ENCODE measurements at places on chromosomes 16 and 17.

DNA sequence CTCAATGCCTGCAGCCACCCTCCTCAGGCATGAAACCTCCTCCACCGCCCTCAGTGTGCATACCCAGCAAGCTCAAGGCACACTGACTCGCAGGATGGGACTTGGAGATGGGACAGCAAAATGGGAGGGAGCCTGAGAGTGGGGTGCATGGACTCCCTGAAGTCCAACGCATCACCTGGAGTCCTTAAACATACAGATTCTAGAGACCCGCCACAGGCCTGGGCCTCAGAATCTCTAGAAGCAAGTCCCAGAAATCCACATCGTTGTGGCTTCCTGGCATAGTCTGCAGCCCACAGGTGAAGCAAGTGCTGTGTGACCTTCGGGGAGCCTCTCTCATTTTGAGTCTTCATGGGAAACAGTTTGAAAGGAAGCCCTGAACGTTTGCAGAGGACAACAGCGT lies 3.6 kb upstream of the TBX21 start:
- DNase-seq, result no peak

DNA sequence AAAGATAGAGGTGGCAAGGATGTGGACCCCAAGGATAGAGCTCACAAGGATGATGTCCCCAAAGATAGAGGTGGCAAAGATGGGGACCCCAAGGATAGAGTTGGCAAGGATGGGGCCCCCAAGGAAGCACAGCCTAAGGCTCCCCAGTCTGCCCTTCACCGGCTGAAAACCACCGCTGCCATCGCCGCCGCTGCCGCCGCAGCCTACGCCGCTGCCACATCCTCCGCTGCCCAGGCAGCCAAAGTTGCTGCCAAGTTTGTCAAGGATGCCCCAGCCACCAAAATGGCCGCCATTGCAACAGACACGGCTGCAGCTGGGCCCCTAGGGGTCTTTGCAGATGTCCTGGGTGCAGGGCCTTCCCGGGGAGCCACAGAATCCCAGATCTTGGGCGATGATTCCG lies 19.9 kb downstream of the C16orf96 start:
- DNase-seq, result no peak

DNA sequence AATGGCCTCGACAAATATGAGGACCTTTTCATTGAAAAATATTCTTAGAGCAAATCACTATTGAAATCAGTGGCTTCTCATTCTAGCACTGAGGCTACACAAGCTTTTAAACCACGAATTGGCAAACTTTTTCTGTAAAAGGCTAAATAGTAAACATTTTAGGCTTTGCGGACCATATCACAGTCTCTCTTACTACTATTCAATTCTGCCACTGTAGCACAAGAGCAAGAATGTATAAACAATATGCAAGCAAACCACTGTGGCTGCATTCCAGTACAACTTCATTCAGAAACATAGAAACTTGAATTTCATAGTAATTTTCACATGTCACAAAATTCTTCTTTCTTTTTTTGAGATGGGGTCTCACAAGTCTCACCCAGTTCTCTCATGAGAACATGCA lies 49.1 kb downstream of the PHLPP2 start:
- DNase-seq, result no peak

DNA sequence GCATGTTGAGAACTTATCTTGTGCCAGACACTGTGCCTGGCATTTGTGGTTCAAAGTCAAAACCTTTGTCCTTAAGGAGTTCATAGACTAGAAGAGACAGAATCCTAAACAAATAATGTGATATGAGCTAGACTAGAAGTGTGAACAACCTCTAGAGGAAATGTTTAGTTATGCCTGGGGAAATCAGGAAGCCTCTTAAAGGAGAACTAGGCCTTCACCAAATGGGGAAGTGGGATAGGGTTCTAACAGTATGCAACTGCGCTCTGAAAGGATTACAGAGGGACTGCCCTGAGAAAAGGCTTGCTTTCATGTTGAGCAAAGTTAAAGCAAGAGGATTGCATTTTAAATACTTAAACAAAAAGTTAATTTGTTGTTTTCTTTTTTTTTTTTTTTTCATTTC lies 4.9 kb downstream of the RUNDC1 start:
- DNase-seq, result no peak

- DNase-seq, result no peak
Observed at GRCh38 chr17:40480501-40481003, 20.9 kb downstream of the TNS4 start.

GRCh38 chr16:84631886-84632285 lies 14.0 kb upstream of the COTL1 start:
- DNase-seq, result no peak

- no peak for DNase-seq
Observed at GRCh38 chr17:72616447-72616846, 476.0 kb downstream of the SLC39A11 start.

- peak; percentile 52 for DNase-seq
Observed at GRCh38 chr16:80122115-80122514, 418.7 kb upstream of the DYNLRB2 start.

DNA sequence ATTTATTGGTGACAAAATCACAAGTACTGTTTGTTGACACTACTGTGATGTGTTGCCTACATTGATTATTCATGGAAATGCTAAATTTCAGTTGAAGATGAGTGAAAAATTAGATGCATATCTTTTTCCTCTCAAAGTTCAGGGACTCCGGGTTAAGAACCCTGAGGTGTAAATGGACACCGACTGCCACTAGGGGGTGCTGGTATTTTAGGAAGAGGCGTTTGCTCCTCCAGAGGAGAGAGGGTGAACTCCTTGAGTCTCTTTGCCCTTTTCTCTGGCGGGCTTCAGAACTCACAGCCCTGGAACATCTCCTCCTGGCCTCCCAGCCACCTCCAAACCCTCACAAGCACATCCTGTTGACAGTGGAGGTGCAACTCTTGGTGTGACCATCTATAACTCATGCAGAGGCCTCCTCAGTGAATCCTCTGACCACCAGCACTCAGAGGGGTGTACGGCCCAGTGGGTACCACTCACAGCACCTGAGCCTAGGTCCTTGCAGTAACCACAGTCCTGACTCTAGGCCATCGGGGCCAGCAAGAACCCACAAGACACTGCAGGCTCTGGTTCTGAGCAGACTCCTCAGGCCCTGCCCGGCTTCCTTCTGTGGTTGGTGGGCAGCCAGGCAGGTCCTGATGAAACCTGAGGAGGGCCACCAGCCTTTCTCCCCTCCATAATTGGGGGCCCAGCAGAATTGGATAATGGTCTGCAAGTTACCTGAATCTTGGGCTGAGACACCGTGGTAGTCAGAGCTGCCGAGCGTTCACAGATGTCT lies 26.2 kb upstream of the PIK3R5 start:
- peak; percentile 43 for DNase-seq

GRCh38 chr16:72302332-72302731 lies 130.4 kb upstream of the PMFBP1 start:
- no peak for DNase-seq

- DNase-seq, result no peak
Observed at GRCh38 chr16:81397879-81398520, 46.6 kb upstream of the CMIP start.

- DNase-seq, result no peak
Observed at GRCh38 chr16:81436386-81436785, 8.2 kb upstream of the CMIP start.

- no peak for DNase-seq
Observed at GRCh38 chr17:17411692-17412091, 65.1 kb upstream of the MED9 start.

DNA sequence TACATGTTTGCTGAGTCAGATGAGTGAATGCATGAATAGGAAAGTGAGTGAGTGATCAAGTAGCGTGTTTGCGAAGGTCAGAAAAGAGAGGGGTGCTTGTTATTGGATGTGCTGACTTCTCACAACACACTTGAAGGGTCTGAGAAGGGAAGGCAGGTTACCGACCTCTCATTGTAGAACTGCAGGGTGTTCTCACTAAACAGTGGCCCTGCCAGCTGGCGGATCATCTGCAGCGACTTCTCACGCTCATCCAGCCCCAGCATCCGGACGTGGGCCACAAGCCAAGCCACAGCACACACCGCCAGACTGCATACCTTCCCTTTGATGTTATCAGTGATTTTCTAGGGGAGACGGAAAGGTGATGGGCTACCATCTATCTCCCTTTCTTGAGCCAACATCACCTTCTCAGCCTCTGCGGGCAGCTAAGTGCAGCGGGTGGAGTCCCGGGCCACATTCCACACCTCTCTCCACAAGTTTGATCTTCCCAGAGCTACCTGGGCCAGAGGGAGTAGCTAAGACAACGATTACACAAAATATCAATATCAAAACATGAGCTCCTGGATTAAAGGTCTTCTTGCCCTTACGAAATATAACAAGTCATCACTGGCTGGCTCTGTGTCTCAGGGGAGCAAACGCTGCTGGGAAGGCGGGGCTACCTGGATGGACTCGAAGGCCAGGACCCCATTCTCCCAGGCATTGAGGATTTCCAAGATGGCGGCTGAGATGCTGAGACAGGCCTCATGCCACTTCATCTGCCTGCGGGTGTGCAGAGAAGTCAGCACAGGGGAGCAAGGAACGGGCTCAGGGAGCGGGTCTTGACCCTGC lies 11.0 kb downstream of the CSF3 start:
- DNase-seq, result peak; percentile 43

GRCh38 chr16:55552621-55553020 lies 13.9 kb upstream of the CAPNS2 start:
- no peak for DNase-seq

DNA sequence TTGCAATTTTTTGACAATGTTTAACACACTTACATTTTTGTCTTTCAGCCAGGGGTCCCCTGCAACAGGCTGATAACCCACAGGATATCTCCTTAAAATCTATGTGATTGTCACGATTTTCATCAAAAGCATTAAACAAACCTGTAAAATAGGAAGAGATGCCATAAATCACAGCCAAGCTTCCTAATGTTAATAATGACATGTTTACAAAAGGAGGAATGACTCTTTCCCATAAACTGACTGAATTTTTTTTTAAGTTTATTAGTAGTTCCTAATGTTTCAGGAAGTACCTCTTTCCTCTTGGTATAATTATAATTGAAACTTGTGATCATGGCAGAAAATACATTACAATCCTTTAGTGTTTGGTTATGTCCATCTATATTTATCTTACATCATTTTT lies 119.6 kb downstream of the CA4 start:
- no peak for DNase-seq

GRCh38 chr16:85514295-85514597 lies 98.9 kb upstream of the GSE1 start:
- peak; percentile 90 for DNase-seq

- no peak for DNase-seq
Observed at GRCh38 chr16:4904108-4904941, 32.6 kb downstream of the PPL start.

GRCh38 chr16:86512301-86512859 lies 2.1 kb downstream of the FOXF1 start:
- DNase-seq, result no peak

- DNase-seq, result no peak
Observed at GRCh38 chr17:5561736-5562571, 22.4 kb downstream of the NLRP1 start.

- peak; percentile 77 for DNase-seq
Observed at GRCh38 chr16:85234310-85235204, 122.3 kb upstream of the CIBAR2 start.

DNA sequence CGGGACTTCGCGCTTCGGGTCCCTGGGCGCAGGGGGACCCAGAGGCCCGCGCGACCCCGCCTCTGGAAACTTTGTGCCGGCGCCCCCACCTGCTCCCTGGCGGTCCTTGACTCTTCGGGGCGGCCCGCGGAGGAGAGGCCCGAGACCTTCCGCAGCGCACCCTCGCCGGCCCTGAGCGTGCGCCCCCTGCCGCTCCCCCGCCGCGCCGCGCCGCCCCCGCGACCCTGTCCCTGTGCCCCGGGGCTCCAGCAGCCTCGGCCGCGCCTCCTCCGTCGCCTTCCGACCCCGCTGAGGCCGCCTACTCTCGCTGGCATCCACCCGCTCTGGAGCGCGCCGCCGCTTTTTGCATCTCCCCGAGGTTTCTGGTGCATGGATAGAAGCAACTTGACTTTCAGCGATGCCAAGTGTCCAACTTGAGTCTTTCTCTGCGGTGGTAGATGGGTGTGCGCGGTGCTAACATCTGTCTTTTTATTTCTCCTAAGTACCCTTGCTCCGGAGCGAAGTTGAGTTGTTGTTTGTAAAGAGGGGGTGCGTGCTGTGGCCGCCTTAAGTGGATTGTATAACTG lies 414 bp downstream of the DUSP14 start:
- peak; percentile 81 for DNase-seq

DNA sequence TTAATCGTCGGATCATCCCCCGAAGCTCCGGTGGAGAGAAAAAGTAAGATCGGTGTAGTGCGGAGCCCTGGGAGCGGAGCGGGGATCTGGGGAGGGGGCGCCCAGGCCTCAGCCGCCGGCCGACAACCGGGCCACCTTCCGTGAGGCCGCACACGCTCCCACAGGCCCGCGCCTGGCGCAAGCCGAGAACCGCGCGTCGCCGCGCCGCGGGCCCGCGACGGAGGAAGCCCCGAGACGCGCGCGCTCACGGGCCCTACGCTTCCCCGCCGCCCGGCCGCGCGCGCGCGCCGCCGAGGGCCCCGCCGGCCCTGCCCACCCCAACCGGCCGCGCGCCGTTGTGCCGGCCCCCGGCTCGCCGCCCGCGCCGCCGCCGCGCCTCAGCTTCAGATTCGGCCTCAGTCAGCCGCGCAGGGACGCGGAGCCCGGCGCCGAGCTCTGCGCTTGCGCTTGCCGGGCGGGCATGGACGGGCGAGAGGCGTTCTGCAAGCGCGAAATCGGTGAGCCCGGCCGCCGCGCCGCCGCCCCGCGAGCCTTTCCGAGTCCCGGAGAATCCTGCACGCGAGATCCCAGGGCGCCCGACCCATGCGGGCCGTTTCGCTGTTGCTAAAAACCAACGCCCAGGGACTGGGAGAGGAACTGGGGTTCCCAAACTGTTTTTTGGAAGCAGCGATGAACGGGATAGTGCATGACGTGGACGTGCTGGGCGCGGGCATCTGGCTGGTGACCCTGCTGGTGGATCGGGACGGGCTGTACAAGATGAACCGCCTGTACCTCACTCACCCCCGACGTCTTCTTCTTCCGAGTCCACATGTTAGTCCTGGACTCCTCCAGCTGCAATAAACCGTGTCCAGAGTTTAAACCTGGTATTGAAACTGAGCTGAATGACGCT lies 28.0 kb upstream of the LRRC37A start:
- DNase-seq, result peak; percentile 95

DNA sequence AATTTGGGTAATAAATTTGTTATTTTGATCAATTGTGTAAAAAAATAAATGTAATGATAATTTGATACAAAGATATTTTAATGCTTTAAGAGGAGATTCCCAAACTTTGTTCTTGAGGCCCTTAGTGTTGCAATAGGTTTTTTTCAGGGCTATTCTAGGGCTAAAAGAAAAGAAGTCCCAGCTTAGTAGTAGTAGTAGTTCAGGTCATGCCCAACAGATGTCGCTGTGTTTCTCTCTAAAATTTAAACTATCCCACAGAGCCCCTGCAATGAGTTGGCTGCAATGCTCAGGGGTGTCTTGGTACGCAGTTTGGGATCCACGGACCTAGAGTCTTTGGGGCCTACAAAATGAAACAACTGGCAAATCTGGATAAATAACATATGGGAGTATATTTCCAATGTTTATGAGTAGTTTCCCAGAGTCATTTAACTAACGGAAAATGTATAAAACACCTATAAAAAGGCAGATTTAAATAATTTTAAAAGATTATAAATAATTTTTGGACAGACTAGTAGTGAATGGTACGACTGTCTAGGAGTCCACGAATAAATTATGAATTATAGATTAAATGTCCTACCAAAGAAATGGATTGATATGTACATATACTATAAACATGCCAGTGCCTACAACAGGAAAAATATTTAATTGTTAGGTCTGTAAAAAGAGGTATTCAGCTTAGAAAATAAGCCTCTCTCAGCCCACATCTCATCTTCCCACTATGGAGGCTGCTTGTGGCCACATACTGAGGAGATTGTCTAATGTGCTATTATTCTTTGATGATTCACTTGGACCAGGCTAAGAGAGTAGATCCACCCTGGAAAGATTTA lies 228.5 kb upstream of the PMFBP1 start:
- DNase-seq, result no peak

Measured in left ventricle myocardium superior (tissue), 1 donor.